ENCODE measurements at places on chromosomes 12 and 14. TPM values are rescaled to one million over a fixed set of nuclear protein-coding genes. Genes with fewer than 3 reads are reported as not detected.

GRCh38 chr14:58200480-58200841 is 512 bp downstream of the ACTR10 start:
- no peak for DNase-seq

DNA sequence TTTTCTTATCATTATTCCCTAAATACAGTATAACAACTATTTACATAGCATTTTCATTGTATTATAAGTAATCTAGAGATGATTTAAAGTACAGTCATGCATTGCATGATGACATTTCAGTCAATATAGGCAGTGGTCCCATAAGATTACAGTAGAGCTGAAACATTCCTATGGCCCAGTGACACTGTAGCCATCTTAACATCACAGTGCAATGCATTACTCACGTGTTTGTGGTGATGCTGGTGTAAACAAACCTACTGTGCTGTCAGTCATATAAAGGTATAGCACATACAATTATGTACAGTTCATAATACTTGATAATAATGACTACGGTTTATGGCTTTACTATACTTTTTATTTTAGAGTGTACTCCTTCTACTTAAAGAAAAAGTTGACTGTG is 13.3 kb downstream of the LLPH start:
- no peak for DNase-seq

- DNase-seq = no peak
These were observed 8.0 kb downstream of the CHGA start for GRCh38 chr14:92930737-92931602.

Gene RD3L
- not detected for total RNA-seq

DNA sequence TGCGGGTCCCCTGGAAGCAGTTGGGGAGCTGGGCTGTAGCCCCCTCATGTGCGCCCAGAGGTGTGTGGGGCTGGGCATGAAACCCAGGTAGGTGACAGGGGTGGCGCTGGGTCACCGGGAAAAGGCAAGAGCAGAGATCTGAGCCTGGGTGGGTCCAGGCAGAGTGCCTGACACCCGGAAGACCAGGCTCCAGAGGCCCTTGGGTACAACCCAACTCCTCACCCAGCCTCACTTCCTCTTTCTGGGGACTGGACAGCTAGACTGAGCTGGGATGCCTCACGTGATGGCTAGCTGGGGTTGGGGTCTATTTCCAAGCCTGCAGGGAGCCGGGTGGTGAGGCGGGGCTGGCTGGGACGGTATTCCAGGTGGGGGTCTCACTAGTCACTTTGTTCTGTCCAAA is 16.3 kb upstream of the CYP46A1 start:
- DNase-seq = no peak

Gene NDUFA9
- 149 TPM for total RNA-seq

GRCh38 chr12:66365718-66366490 is 63.6 kb downstream of the HELB start:
- DNase-seq = no peak

- DNase-seq = no peak
These were observed 80.6 kb upstream of the DBX2 start for GRCh38 chr12:45131506-45131905.

- DNase-seq = no peak
These were observed 458.8 kb downstream of the TMEM117 start for GRCh38 chr12:44294649-44295048.

DNA sequence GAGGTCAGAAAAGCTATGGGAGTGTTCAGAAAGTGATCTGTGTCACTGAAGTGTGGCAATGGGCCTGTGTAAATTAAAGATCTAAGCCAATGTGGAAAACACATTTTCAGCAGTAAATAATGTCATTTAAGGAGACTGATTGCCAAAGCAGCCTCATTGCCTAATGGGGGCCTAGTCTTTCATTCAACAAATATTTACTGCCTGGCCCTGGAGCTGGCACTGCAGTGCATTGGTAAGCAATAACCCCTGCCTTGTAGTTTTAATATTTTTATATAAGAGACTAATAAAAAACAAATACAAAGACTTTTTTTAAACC is 326.6 kb downstream of the BTG1 start:
- no peak for DNase-seq

Gene HOXC12
- total RNA-seq = not detected

GRCh38 chr12:41552588-41552987 is 364.5 kb downstream of the PDZRN4 start:
- DNase-seq = no peak

- no peak for DNase-seq
These were observed 14.6 kb downstream of the CFAP54 start for GRCh38 chr12:96503976-96504375.

Gene HOXC9
- not detected for total RNA-seq

Measured in activated T-cell treated with anti-CD3 and anti-CD28 coated beads, Interleukin-2, amount 50 U/mL, for 4 hours (primary cell).